ENCODE measurements at places on chromosomes 5 and 9.

DNA sequence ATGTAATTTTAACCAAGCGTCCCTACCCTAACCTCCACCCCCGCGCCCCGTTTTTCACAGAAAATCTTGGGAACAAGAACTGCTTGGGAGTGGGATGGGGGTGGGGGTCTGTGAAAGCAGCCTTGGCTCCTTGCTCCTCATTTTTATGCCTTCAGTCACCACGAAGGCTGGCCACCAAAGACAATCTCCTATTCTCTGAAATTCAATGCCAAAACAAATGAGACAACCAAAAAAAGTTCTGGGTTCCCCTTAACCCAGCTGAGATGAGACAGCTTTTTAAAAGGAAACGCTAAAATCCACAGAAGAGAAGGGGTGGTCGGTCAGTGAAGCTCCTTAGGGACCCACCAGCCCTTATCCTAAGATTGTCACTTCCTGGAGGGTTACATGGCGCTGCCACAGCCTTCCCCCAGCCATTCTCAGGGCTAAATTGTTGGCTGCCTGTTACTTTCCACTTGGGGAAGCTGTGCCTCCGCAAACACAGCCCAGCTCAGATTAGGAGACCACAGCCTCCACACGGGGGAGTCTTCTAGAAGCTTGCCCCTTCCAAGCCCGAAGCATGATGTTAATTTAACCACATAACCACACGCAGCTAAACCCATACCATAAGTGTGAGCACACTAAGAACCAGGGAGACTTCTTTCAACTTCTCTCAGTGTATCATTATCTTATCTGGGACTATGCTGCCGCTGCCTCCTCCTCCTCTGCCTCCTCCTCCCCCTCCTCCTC lies 136.3 kb downstream of the FOXD1 start:
- no peak for DNase-seq

GRCh38 chr5:59437176-59437575 lies 456.4 kb downstream of the PDE4D start:
- DNase-seq, result no peak

DNA sequence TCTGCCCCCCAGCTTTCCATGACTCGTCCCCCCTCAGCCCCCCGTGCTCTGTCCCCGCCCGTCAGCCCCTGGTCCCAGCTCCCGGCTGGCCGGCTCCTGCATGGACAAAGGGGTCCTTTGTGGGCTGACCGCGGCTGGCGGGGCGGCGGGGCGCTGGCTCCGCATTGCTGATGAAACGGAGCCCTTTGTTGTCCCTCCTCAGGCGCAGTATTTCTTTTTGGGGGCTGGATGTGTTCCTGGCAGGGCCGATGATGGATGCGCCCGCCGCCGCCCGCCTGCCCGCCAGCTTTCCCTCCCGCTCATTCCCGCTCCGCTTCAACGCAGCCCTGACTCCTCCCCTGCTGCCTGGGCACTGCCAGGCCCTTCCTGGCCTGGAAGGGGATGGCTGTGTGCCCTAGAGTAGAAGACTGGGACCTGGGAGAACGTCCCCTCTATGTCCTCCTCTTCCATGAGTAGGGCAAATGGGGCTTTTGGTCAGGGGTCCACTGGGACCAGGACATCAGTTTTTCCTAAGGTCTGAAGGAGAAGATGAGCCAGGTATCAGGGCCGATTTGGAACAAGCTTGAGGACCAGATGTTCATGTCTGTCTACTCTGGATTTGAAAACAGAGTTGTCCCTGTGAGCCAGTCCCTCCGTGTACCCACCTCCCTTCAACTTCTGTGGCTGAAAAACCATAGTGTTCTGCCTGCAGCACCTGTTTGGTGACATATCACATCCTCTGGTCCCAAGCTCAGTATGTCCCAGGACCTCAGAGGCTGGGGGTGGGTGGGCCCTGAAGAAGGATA lies 29.0 kb downstream of the CXXC5 start:
- DNase-seq, result no peak

GRCh38 chr5:141234109-141234667 lies 11.0 kb upstream of the PCDHB15 start:
- no peak for DNase-seq

DNA sequence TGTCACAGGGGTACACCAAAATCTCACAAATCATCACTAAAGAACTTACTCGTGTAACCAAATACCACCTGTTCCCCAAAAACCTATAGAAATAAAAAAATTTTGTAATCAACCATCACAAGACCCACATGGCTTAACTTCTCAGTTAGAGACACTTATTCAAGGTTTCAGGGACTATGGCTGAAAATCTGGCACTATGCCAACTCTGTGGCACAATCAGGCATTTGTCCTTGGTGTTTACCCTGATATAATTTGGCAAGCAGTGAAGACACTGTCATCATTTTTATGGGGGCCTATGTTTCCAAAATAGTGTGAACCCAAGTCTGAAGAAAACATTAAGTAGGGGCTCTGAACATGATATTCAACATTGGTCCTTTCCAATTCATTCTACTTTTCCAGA lies 59.0 kb downstream of the ZNF622 start:
- no peak for DNase-seq

DNA sequence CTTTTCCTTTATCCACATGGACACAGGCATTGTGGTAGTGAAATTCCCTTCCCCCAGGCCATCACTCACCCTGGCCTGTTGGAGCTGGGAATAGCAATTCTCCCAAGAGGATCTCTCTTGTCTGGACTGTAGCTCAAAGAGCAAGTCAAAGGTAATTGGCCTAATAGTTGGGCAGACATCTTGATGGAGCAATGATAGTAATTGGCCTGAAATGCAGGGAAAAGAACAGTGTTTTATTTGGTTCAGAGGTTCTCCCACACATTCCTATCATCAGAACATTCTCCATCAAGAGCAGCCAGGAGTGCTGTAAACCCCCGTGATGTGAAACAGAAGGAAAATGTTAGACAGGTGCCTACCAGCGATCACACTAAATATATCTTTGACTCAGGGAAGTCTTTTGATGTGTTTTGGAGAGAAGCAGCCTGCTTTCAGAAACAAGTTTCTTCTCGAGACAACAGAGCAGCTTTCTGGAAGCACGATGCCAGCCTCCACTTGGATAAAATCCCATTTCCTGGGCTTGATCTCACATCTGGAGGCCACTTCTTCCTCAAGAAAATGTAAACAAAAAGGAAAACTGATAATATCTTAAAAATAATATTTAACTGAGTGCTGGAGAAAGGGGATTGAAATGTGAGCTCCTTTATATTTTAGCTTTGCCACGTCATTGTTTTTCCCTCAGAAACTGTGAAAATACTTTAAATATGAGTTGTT lies 198.1 kb upstream of the WWC1 start:
- no peak for DNase-seq

DNA sequence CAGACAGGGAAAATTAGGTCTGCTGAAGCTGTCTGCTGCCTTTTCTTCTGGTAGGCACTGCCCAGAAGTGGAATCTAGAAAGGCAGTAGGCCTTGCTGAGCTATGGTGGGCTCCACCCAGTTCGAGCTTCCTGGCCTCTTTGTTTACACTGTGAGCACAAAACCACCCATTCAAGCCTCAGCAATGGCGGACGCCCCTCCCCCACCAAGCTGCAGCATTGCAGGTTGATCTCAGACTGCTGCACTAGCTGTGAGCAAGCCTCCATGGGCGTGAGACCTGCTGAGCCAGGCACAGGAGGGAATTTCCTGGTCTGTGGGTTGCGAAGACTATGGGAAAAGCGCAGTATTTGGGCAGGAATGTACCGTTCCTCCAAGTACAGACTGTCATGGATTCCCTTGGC lies 18.5 kb downstream of the AGTPBP1 start:
- peak; percentile 46 for DNase-seq

- DNase-seq, result peak; percentile 66
Observed at GRCh38 chr5:140114341-140115185, 654 bp downstream of the PURA start.

DNA sequence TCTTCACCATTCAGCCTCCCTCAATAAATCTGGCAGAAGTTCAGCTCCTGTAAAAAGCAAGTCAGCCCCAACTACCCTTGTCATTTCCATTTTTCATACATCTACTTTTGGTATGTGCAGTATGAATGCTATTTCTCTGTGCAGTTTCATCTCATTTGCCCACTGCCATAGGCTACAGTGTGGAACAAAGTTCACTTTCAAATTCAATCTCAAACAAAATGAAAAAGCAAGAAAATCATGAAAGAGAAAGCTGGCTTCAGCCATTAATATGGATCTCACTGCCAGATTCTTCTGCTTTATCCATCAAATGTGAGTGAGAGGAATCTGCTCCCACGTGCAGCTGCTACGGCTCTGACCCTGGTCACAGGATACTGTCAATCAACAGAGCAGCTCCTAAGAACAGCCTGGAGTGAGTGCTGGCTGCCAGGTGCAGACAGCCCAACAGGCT lies 494.2 kb downstream of the ZNF608 start:
- no peak for DNase-seq

DNA sequence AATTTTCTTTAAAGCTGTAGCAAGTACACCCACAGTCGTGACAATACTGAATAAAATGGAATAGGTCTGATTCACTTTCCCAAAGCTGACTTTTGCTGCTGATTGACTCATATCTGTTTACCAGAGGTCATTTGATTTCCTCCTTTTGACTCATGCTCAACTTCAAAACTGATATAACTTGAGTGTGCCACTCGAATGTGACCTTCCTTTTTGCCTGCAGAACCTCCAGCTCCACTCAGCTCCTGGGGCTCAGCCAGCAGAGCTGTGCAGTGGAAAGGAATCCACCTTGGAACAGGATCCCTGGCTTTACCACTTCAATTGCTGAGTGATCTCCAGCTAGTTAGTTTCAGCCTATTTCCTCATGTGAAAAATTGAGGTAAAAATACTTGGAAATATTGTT lies 84.1 kb downstream of the FEM1C start:
- DNase-seq, result peak; percentile 36

GRCh38 chr5:122436615-122437014 lies 124.6 kb downstream of the SNCAIP start:
- no peak for DNase-seq

DNA sequence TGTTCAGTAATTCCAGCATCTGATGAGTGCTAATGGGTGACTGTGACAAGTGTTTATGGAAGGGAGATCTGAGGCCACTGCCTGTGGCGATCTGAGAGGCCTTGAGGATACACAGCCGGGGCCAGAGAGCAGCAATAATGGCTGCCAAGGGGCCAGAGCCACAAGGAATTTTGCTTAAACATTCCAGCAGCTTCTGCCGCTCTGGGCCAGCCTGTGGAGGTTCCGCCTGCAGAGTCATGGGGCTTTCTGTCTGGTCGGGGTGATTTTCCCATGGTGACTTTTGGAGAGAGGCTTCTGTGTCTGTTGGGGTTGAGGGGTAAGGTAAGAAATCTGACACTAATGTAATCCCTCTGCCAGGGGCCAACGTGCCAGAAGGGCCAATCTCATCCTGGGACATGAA lies 353.5 kb downstream of the ADAMTS6 start:
- no peak for DNase-seq

GRCh38 chr5:116209166-116209565 lies 124.3 kb downstream of the COMMD10 start:
- no peak for DNase-seq
